ENCODE measurements at places on chromosomes 13 and 19. TPM values are rescaled to one million over a fixed set of nuclear protein-coding genes. Genes with fewer than 3 reads are reported as not detected.

GRCh38 chr19:6242677-6243076 lies 37.1 kb downstream of the MLLT1 start:
- peaks cover 4% of the 10 kb centered on the region for H3K4me1 ChIP-seq
- no peak for DNase-seq
- no peaks in the 10 kb centered on the region for H3K27me3 ChIP-seq
- no peak overlapping the region for H3K4me3 ChIP-seq

SSC5D gene
- 0.23 TPM for polyA plus RNA-seq

DNA sequence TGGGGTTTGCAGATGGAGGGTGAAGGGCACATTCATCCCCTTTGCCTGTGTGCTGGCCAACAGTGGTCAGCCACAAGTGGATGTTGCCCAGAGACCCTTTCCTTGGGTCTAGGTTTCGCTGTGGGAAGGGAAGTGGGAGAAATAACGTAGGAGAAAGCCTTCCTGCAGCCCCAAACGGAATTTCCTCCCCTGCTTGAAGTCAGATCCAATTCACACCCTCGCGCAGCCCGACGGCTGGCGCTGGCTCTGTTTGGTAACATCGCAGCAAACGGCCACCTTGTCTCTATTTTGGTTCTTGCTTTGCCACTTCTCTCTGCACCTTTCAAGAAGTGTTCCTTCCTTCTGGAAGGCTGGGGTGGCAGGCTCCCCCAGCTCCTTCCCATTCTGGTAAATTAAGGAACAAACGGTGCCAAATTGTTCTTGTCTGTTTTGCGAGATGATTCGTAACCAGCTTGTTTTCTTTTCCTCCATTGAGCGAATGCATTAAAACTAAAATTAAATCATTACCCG lies 45.4 kb downstream of the CHST8 start:
- H3K4me3 ChIP-seq, result no peak overlapping the region
- DNase-seq, result no peak
- H3K4me1 ChIP-seq, result no peaks in the 10 kb centered on the region
- no peaks in the 10 kb centered on the region for H3K36me3 ChIP-seq

PINLYP gene
- polyA plus RNA-seq, result 12.1 TPM

DNA sequence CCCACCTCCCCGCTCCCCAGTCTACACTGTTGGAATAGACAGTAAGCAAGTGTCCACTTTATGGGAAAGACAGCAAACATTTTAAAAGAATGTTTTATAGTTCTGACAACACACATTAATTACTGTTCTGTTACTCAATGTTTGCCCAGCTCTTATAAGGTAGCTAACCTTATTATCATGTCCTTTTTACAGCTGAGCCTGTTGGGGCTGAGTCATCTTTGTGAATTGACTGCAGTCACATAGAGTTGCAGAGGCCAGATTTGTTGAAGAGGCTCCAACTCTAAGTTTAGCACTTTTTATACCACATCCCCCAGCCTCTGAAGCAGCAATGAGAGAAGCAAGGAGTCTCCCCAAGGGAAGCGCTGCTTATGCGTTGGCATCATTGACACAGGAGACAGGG lies 76.2 kb downstream of the C13orf42 start:
- no peak for DNase-seq
- H3K4me1 ChIP-seq, result peaks cover 6% of the 10 kb centered on the region
- H3K4me3 ChIP-seq, result no peak overlapping the region
- no peak overlapping the region for H3K27ac ChIP-seq
- no peaks in the 10 kb centered on the region for H3K36me3 ChIP-seq
- no peaks in the 10 kb centered on the region for H3K27me3 ChIP-seq

TPTE2 gene
- polyA plus RNA-seq, result not detected

Data from GM23338 (cell line).